ENCODE measurements at places on chromosomes 12 and 14.

- DNase-seq: no peak
Measured at GRCh38 chr12:65460063-65460462, 181.6 kb downstream of the MSRB3 start.

DNA sequence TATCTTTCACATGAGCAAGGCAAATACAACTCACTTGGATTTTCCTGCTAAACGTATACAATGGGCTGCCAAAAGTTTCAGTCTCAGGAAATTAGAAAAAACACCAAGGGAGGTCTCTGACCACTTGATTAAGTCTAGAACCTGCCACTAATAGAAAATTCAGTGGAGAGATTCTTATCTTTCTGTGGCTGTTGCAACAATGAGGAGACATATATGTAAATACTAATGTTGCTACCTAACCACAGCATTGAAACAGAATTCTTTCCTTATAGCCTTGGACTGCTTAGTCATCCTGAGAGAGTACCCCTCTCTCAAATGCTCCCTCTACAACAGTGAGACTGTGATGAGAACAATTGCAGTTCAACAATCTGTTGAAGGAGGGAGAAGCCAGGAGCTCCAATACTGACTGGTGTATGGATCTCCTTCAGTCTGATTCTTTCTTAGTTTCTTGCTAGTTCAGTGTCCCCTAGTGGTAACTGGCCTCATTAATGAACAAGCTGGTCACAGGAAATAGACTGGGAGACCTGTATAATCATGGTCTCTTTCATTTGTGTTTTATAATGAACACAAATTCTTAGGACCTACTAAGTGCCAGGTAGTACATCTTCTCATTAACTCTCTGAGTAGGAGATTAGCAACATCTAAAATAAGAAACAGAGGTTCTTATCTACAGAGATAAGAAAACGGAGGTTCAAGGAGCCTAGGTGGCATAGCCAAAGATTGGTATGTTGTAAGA, 164.5 kb downstream of the SLC38A4 start:
- peak; percentile 53 for DNase-seq

DNA sequence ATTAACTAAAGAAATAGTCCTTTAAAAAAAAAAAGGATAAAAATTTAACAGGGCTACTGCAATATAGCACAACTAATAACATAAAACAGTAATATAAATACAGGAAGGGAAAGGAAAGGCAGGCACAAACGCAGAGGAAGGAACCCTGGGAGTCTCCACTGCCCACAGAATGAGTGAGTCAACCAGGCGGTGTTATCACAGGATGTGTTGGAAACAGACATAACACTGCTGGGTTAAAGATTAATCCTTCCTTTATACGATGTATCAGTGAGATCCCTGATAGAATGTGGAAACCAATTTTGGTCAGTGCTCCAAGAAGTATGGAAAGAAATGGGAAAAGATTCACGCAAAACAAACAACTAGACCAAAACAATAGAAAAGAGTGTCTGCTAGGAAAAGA, 47.9 kb downstream of the FGD6 start:
- DNase-seq: no peak

GRCh38 chr14:71005076-71005475, 97.8 kb downstream of the PCNX1 start:
- DNase-seq: no peak

GRCh38 chr12:109888179-109889020, 8.1 kb upstream of the GLTP start:
- DNase-seq: peak; percentile 84

DNA sequence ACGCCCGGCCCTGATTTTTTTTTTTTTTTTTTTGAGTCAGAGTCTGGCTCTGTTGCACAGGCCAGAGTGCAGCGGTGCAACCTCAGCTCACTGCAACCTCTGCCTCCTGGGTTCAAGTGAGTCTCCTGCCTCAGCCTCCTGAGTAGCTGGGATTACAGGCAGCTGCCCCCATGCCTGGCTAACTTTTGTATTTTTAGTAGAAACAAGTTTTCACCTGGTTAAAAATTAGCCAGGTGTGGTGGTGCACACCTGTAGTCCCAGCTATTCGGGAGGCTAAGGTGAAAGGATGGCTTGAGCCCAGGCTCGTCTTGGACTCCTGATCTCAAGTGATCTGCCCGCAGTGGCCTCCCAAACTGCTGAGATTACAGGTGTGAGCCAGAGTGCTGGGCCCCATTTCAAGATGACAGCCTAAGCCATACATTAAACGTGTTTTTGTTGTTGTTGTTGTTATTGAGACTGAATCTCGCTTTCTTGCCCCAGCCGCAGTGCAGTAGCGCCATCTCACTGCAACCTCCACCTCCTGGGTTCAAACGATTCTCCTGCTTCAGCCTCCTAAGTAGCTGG, 42.7 kb upstream of the EAPP start:
- no peak for DNase-seq

GRCh38 chr14:87745507-87746118, 247.4 kb downstream of the GALC start:
- DNase-seq: peak; percentile 34

DNA sequence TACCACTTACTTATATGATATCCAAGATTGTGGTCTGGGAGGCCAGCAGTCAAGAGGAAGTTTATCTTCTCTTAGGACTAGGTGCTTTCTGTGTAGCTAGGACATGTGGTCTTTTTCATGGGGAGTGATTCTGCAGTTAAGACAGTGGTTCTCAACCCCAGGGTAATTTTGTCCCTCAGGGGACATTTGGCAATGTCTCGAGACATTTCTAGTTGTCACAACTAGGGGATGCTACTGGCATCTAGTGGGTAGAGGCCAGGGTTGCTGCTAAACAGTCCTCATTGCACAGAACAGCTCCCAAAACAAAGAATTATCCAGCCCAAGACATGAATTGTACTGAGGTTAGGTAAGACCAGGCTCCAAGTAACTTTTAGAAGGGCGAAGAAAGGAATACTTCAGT, 20.0 kb downstream of the AMDHD1 start:
- DNase-seq: peak; percentile 6

- no peak for DNase-seq
Measured at GRCh38 chr12:51960890-51961289, 9.4 kb downstream of the ACVR1B start.
